ENCODE measurements at places on chromosomes 12 and 14.

- no peak for DNase-seq
Observed at GRCh38 chr14:36091096-36091495, 85.4 kb downstream of the PTCSC3 start.

GRCh38 chr14:97571201-97571600 is 774.0 kb downstream of the VRK1 start:
- DNase-seq: no peak

DNA sequence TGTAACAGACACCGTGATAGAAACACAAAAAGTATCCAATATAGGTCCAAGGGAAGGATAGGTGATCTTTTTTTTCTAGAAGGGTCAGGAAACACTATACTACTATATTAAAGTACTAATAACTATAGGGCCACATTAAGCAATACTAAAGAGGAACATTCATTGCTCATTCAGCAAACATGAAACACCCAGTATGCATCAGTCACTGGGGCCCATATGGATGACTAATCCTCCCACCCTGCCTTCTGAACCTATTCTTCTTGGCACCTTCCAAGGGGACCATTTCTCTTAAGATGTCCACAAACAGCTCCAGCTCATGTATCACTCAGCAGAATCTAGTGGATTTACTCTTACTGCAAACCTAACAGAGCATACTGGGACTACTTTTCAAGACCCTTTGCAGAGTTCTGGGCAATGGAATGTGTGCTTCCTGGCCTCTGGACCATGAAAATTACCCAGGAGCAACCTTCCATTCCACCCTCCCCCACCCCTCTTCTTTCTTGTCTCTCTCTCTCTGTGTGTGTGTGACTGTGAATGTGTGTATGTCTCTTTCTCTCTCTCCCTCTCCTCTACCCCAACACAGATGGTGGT is 187.9 kb downstream of the EPS8 start:
- no peak for DNase-seq

DNA sequence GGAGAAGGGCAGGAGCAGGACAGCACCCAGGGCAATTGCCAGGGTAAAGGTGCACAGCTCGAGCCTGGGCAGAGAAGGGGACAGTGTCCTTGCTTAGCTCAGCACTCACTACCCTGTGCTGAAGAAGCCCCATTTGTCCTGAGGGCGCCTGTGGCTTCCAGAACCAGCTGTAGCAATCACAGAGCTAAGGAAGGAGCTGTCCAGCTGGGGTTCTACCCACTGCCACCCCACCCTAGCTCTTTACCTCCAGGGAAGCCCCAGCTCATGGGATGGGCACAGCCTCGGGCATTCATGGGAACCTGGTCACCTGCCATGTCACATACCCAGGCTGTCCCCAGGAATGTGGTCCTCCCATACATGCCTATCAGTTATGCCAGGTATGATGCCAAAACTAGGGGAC is 5.8 kb downstream of the LMBR1L start:
- DNase-seq: no peak

DNA sequence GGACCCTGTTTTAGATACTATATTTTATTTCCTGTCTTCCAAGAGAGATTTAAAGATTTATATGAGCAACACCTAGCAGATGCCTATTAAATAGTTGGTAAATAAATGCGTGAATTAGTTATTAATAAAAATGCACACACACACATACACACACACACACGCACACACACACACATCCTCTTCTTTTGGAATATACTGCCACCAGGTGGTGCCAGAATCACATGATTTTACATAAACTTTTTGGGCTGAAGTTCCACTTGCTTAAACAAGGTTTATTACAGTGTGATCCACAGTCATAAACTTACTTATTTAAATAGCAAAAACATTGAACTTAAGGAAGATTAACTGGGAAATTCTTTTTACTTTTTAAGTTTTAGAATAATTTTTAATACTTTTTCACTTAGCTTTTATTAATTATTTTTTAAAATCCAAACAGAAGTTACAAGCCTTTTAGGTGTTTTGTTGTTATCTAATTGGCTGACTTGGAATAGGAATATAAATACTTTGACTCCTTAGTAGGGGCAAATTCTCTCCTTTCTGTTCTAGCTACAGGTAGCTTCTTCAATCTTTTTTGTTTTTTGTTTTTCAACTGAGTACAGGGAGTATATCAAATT is 17.5 kb downstream of the RAD51B start:
- peak; percentile 85 for DNase-seq

- no peak for DNase-seq
Observed at GRCh38 chr14:42057111-42057510, 450.4 kb downstream of the LRFN5 start.

GRCh38 chr12:57553343-57554202 is 3.7 kb downstream of the KIF5A start:
- no peak for DNase-seq

- DNase-seq: no peak
Observed at GRCh38 chr12:31876568-31877424, 82.4 kb upstream of the RESF1 start.

GRCh38 chr14:95831468-95831867 is 45.2 kb upstream of the TUNAR start:
- no peak for DNase-seq

DNA sequence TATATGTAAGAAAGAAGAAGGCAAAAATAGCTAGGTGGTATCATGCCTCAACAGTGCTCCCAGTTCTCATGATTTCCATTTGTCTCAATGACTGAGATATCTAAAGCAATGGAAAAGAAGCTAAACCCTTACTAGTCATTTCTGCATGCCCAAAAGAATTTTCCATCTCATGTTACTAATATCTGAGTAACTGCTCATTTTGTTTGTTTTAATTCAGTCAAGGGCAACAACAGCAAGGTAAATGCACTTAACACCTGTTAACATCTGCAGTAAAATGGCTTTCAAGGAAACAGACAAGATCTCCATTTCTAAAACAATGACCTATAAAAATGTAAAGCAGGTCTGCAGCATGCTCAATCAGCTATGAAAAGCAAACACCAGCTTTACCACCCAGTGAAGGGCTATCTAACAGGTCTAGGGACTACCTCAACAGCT is 19.4 kb upstream of the SELPLG start:
- no peak for DNase-seq

DNA sequence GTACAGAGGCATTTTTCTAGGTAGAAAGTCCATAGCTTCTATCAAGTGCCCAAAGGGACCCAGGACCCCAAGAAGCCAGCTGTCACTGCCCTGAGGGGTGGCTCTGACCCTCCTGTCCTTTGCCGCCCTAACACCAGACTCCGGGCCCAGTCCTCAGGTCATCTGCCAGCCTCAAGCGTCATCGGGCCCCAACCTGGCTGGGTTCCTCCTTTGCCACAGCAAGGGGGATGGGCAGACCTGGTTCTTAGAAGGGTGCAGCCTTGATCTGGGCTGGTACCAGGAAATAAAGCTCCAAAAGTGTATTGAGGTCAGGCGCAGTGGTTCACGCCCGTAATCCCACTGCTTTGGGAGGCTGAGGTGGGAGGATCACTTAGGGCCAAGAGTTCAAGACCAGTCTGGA is 27.1 kb upstream of the FAM222A start:
- no peak for DNase-seq

DNA sequence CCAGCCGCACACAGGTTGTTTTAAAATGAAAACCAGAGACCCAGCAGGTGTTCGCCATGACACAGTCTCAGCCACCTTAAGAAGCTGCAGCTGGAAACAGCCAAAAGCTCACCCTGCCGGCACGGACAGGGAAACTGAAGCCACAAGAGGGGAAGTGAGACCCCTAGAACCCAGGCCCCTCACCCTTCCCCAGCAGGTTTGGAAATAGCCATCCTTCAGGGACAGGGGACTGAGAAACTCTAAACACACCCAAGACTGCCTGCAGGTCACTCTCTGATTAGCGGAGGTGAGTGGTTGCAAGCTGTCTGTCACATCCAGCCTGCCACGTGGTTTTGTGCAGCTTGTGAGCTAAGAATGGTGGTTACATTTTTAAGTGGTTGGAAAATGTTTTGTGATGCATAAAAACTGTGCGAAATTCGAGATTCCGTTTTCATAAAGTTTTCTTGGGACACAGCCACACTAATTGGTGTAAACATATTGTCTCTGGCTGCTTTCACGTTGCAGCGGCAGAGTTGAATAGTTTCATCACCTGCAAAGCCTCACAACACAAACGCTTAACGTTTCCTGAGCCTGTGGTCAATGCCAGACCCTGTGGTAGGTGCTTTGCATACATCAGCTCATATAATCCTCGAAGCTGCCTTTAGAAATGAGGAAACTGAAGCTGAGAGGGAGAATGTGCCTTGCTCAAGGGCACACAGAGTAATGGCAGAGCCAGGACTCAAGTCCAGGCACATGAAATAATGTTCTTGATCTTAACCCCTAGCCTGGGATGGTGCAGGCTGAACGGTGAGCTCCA is 1.7 kb upstream of the SELPLG start:
- DNase-seq: peak; percentile 87

- no peak for DNase-seq
Observed at GRCh38 chr12:99170037-99170436, 477.5 kb upstream of the GARIN6 start.

- DNase-seq: no peak
Observed at GRCh38 chr14:29897181-29897580, 30.5 kb downstream of the PRKD1 start.

Measured in activated CD4-positive, alpha-beta T cell treated with anti-CD3 and anti-CD28 coated beads, Interleukin-2, amount 10 ng/mL, durations not matched to agents 24 days and 14 days (primary cell).